ENCODE measurements at places on chromosomes 5 and 9. TPM values are rescaled to one million over a fixed set of nuclear protein-coding genes. Genes with fewer than 3 reads are reported as not detected.

Gene TTC39B
- 11.3 TPM for total RNA-seq

Gene FCN1
- 1.6 TPM for total RNA-seq

Gene KCNV2
- total RNA-seq: not detected

Gene C5
- total RNA-seq: 1.1 TPM

Gene WDR31
- 1.3 TPM for total RNA-seq

Gene CCNO
- not detected for total RNA-seq

Gene PAEP
- not detected for total RNA-seq

Gene KIAA0825
- total RNA-seq: 1.5 TPM

Gene RAI14
- 3.9 TPM for total RNA-seq

Gene BRD9
- total RNA-seq: 53.8 TPM

Gene YTHDC2
- total RNA-seq: 24.4 TPM

Gene F2RL1
- total RNA-seq: 2.1 TPM

Gene CSF1R
- total RNA-seq: 2.7 TPM
